ELR (cell line): ENCODE measurements at places on chromosomes 5 and 9.

DNA sequence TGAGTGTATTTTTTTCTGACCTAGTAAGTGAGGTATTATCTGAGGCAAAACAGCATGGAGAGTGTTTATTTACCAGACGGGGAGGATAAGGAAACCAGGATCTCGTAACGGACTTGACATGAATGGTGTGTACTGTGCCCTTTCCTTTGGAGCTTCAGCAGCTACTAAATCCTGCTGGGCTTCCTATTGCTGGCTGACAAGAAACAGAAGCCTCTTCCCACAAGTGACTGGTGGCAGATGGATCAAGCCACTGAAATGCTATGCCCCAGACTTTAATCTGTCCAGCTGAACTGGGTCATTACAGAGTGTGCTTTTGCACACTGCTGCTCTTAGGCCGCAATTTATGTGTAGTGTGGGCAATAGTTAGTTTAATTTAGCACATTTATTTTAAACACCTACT, 162.7 kb upstream of the MRPS30 start:
- DNase-seq = no peak

DNA sequence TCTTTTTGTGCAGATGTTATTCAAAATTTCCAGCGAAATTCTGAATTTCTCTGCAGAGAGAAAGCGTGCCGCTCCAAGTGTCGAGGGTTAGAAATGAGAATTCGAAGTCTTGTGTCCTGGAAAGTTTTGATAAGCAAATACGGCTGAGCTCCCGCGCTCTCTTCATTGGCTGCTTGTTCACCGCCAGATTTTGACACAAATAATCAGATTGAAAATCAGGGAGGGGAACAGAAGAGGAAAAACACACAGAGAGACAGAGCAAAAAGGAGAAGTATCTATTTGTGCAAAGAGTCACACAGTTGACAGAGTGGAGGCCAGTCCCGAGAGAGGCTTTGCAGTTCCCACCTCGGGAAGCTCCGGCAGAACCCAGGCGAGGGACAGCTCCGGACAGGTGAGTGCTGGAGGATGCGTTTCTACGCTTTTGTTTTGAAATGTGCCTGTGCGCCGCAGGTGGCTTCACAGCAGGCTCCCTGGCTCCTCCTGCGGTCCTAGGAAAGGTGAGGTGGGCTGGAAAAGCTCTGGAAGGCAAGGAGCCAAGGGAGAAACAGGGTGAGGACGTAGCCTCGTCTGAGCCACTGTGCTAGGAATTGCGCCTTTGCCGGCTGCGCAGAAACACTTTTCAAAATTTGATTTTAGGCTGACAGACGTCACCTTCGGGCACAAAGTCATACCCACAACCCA, at the start of gene GFI1B:
Gene GFI1B (plus strand): TSS at position 244 of the 681 bp plus-strand sequence. CDS start 7,985 bp downstream, outside the sequence.
- DNase-seq = no peak

- DNase-seq = no peak
Measured at GRCh38 chr5:159121061-159121460, 21.3 kb upstream of the EBF1 start.

GRCh38 chr9:72826996-72827949, 125.6 kb downstream of the ALDH1A1 start:
- DNase-seq = no peak

- DNase-seq = no peak
Measured at GRCh38 chr5:140622301-140622700, 10.7 kb downstream of the CD14 start.

DNA sequence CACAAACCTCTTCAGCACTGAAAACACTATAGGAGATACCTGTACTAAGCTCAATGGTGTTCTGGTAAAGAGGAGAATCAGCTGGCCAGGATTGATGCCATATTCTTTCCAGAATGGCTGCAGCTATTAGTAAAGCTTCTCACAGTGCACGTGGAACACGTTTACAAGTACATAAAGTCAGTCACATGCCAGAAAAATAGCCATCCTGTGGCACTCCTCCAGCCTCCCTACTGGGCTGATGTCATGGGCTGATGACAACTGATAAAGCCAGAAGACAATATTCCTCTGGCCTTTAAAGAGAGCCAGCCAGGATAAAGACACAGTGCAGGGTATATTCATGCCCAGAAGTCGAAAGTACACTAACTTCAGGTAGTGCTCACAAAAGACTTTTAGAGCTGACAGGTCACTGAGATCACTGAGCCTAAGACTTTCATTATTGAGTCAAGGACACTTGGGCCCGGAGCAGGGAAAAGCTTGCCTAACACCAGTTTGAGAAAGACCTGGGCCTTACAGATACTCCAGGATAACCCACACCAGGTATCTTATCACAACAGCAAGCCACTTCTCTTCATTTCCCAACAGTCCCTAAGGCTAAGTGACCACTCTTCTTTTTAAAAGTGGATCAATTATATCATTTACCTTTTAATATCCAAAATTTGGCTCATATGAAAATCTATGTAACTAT, 29.4 kb downstream of the ABITRAM start:
- DNase-seq = no peak

- no peak for DNase-seq
Measured at GRCh38 chr9:113888336-113888735, 12.2 kb downstream of the ZNF618 start.

- DNase-seq = peak; percentile 25
Measured at GRCh38 chr5:141969783-141970771, 1.2 kb downstream of the RNF14 start.

DNA sequence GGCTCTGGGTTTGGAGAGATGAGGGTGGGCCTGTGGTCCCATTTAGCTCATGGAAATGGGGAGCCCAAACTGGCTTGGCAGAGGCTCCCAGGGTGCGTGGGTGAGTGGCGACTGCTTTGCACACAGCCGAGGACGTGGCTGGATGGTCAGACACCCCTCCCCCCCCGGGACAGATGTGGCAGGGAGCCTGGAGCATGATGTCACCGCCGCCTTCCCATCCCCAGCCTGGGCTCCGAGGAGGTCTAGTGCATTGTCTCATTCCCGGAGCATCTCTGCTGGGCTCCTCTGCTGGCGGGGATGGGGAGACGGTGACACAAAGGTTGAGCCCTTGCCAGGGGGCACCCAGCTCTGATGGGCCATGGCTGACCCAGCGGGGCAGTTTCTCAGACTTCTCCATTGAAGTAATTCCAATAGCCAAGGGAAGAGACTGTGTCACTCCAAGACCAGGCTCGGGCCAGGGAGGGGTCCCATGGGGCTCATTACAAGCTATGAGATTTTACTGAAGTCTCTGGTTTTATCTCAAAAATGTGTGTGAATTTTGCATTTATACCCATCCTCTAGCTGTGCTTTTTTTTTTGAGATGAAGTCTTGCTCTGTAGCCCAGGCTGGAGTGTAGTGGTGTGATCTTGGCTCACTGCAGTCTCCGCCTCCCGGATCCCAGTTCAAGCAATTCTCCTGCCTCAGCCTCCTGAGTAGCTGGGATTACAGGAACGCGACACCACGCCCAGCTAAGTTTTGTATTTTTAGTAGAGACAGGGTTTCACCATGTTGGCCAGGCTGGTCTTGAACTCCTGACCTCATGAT, 36.1 kb downstream of the HMCN2 start:
- no peak for DNase-seq

- peak; percentile 64 for DNase-seq
Measured at GRCh38 chr5:27316271-27316650, 277.9 kb upstream of the CDH9 start.

- DNase-seq = no peak
Measured at GRCh38 chr5:103148213-103148612, 28.1 kb downstream of the PPIP5K2 start.

DNA sequence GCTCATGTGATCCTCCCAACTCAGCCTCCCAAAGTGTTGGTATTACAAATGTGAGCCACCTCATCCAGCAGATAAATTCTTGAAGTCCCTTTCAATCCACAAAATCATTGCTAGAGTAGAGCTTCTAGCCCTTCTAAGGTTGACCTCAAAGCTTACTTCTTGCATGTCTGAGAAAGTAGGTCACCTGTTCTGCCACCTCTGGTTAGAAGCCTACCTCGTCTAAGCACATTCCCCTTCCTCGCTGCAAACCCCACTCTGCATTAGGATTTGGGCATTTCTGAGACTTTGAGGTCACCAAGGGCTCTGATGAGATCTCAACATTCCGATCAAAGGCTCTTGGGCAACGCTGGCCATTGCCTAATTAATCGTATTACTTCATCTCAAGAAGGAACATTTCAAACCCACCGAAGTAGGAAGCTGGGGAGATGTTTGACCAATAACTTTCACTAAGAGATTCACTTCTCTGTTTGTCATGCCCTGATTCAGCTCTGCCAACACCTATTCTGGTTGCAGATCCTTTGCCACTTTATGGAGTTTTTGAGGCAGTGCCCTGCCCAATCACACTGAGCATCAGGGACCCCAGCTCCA, 8.6 kb downstream of the ADAM19 start:
- no peak for DNase-seq

DNA sequence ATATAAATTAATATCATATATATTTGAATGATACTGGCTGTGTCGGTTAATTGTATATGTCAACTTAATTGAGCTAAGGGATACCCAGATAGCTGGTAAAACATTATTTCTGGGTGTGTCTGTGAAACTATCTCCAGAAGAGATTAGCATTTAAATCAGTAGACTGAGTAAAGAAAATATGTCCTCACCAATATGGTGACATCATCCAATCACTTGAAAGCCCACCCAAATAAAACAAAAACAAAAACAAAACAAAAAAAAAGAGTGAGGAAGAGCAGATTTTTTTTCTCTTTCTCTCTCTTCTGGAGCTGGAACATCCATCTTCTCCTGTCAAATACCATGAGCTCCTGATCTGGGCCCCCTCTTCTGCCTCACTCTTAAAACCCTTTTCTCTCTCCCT, 15.7 kb upstream of the CCDC152 start:
- no peak for DNase-seq

DNA sequence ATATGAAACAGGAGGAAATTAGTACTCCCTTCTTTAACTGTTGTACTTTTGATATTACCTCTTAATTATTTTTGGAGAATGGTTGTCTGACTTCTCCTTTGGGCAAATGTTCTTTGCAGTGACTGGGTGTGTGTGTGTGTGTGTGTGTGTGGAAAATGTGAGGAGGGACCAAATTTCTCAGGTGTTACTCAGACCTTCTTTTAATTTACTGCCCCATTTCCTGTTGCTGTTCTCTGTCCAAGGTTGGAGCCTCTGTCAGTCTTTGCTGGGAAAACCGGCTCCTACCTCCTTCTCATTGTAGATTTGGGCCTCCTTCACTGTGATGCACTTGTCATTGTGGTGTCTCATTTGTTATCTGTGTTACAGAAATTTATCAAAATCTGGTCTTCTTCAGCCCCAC, 68.4 kb downstream of the PBX3 start:
- DNase-seq = peak; percentile 58

- peak; percentile 75 for DNase-seq
Measured at GRCh38 chr5:141420855-141421488, at the start of gene PCDHGA11. PCDHGA11 (plus strand) TSS chr5:141421051; CDS start chr5:141421228, 177 bp downstream.

DNA sequence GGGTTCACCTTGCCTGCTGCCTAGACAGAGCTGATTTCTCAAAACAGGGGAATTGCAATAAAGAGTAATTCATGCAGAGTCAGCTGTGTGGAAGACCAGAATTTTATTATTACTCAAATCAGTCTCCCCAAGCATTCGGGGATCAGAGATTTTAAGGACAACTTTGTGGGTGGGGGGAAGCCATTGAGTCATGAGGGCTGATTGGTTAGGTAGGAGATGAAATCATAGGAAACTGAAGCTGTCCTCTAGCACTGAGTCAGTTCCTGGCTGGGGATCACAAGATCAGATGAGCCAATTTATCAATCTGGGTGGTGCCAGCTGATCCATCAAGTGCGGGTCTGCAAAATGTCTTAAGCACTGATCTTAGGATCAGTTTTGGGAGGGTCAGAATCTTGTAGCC, 159.1 kb upstream of the MAP1B start:
- DNase-seq = peak; percentile 28

- DNase-seq = no peak
Measured at GRCh38 chr5:138873466-138874221, 1.5 kb downstream of the LRRTM2 start.

DNA sequence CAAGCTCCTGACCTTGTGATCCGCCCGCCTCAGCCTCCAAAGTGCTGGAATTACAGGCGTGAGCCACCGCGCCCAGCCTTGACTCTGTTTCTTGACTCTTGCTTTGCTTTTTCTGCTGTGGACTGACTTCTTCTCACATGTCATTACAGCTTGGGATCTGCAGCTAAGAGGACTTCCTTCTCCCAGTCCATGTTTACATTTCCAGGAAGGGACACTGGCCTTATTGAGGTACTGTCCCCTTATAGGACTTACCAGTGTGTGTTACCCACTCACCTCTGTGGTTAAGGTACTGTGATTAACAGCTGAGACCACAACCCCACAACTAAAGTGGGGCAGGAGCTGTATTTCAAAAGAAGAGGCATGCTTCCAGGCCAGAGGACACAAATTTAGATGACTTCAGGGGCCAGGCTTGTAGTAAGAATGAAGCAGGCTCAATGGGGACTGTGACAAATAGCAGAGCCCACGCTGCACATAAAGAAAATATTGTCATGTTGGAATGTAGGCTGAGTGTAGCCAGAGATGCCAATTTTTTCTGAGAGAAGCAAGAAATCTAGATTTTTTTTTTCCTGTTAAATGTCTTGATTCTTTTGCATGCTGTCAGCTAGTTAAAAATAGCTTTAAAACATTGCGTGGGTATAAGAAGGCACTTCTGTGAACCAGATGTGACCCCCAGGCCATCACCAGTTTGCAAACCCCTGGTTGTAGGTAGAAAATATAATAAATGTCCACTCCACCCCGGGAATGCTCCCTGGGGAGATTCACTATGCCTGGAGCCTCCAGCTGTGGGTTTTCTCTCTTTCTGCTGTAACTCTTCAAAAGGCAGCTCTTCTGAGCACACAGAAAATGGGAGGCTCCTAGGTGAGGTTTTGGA, 75.0 kb downstream of the PTPDC1 start:
- no peak for DNase-seq

DNA sequence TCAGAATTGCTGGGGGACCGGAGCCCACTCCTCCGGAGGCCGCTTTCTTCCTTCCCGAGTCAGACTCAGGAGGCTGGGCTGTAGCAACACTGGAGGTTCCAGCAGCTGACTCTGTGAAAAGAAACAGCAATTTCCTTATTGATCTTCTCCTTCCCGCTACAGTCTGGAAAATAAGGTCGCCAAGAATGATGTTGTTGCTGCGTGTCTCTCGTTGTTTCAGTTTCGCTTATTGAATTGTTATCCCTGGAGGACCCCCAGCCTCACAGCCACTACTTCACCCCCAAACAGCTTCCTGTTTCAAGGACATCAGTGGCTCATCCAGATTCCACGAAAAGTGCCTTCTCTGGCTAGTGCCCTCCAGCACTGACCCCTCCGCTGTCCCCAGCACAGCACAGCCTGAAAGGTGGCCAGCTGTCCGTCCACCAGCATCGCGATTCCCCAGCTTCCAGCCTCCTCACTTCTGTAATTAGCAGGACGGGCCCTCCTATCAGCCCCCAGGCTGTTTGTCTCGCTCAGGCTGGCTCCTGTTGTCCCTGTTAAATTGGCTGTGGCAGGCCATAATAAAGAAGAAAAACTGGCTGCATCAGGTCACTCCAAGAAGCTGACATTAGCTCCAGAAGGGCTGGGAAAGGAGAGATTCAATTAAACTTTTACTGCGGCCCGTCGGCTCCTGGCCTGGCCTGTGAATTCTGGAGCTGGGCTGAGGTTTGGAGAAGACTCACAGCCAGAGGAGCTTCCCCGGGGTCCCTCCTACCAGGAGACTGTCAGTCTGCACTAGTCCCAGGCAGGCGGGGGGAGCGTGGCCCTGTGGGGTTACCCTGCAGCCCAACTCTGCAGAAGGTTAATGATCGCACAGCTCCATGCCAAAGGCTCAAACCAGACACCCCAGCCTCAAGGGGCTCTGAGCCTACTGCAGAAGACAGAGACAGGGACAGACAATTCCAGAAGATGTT, 40.5 kb downstream of the OLFM1 start:
- DNase-seq = no peak

GRCh38 chr9:79613145-79613544, 41.4 kb downstream of the TLE4 start:
- no peak for DNase-seq

- no peak for DNase-seq
Measured at GRCh38 chr5:81815321-81815720, 64.4 kb upstream of the SSBP2 start.
